Mucosa of gallbladder (tissue), 1 donor: ENCODE measurements at places on chromosomes 12 and 14. TPM values are rescaled to one million over a fixed set of nuclear protein-coding genes. Genes with fewer than 3 reads are reported as not detected.

The APOF gene
- 0.20 TPM for total RNA-seq

The DUSP6 gene
- total RNA-seq: 155 TPM

The PLEKHH1 gene
- 35.6 TPM for total RNA-seq

- no peak for DNase-seq
These were observed 975 bp downstream of the OGFOD2 start for GRCh38 chr12:122975790-122976647.
